ENCODE measurements at places on chromosomes 3 and 15.
A peak's percentile ranks its signal among the peaks of the same experiment; 100 is the strongest.

DNA sequence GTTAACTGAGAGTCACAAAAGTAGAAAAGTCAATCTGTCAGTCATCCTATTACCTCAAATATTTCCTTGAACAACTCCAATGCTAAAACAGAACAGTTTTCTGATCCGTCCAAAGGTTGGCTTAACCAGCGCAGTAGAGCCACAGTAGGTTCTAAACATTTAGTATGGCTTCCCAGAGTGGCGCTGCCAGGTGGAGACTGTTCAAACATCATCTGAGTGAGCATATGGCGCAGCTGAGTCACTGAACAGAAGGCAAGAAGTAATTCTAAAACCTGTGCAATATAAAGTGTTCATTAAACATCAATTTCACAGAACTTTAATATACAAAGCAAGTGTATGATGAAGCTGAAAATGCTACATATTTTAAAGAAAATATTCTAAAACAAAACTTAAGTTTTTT, 19.9 kb downstream of the CIP2A start:
- peak overlapping the region; percentile 77 for H3K27ac ChIP-seq
- H3K27me3 ChIP-seq: no peaks in the 10 kb centered on the region
- H3K4me1 ChIP-seq: peaks cover 3% of the 10 kb centered on the region
- no peaks in the 10 kb centered on the region for H3K36me3 ChIP-seq
- no peak overlapping the region for H3K4me3 ChIP-seq

- no peak overlapping the region for H3K4me3 ChIP-seq
- H3K36me3 ChIP-seq: no peaks in the 10 kb centered on the region
- peak; percentile 61 for DNase-seq
- peak overlapping the region; percentile 55 for H3K27ac ChIP-seq
Measured at GRCh38 chr15:99123713-99124451, 19.0 kb downstream of the SYNM start.

- no peak overlapping the region for H3K4me3 ChIP-seq
- DNase-seq: no peak
- H3K27me3 ChIP-seq: no peaks in the 10 kb centered on the region
- no peak overlapping the region for H3K27ac ChIP-seq
- H3K36me3 ChIP-seq: no peaks in the 10 kb centered on the region
Measured at GRCh38 chr3:46282696-46283095, 40.4 kb downstream of the CCR3 start.

GRCh38 chr15:99439524-99439835, 126.3 kb upstream of the MEF2A start:
- no peak overlapping the region for H3K4me3 ChIP-seq
- DNase-seq: no peak
- H3K4me1 ChIP-seq: peaks cover 9% of the 10 kb centered on the region
- H3K27me3 ChIP-seq: peaks cover 1% of the 10 kb centered on the region

All from glutamatergic neuron (in vitro differentiated cells).